SK-N-MC (cell line): ENCODE measurements at places on chromosomes 3 and 15.

- no peak for DNase-seq
Observed at GRCh38 chr3:67976663-67977062, 322.3 kb upstream of the SUCLG2 start.

GRCh38 chr3:100709842-100710260 lies 557 bp downstream of the TFG start:
- no peak for DNase-seq

DNA sequence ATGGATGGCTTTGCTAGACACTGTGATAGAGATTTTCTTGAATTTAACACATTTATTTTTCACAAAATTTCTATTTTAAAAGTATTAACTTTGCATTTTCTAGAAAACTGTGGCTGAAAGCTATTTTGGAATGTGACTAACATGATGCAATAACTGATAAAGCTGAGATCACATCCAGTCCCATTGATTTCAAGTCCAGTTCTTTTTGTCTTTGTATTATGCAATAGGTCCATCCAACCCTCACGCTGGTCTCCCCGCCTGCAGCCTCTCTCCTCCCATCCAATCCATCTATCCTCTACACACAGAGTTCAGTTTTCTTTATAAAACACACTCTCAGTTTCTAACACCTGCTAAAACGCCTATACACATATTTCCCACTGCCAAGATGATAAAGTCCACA lies 178.8 kb downstream of the CNTN3 start:
- DNase-seq, result no peak

- DNase-seq, result no peak
Observed at GRCh38 chr3:46724424-46724823, 6.8 kb upstream of the PRSS50 start.

- no peak for DNase-seq
Observed at GRCh38 chr3:140602781-140603180, 75.1 kb upstream of the TRIM42 start.

- no peak for DNase-seq
Observed at GRCh38 chr15:58551764-58552504, 120.1 kb downstream of the LIPC start.

GRCh38 chr3:147962408-147963164 lies 553.4 kb downstream of the ZIC1 start:
- DNase-seq, result no peak

DNA sequence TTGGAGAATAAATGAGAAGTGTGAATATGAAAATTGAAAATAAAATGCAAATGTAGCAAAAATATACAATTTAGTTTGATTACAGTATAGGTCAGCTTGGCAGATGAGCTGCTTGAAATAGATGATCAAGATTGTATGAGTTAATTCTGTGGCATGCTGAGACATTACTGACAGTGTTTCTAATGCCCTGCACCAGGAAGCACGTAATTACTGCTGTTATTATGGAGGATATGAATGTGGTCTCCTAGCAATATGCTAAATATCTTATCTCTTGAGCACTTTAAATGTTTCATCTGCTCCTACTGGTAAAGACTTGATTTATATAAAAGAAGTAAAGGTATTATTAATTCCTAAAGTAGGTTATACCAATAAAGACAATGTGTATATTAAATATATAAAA lies 1015.5 kb downstream of the PLOD2 start:
- peak; percentile 24 for DNase-seq

DNA sequence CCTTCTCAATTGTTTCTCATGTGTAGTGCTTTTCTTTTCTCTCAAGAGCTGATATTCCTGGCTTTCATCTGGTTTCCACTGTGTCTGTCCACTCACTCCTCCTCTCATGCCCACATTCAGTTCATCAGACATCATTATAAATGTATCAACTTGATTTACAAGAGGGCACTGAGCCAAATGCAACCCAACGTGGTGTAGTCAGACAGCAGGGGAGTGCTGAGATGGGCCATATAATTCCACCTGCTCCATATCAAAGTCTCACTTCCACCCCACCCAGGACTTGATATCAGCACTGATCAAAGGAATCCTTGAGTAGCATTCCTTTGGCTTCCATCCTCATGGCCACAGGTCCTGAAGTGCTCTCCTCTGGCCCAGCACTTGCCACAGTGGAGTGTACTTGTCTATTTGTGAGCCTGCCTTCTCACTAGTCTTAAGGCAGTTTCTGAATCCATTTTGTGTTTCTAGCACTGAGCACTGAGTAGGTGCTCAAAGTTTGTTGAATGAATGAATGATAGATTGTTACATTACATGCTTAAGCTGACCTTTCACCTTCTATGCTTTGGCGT lies 252.8 kb downstream of the CLSTN2 start:
- no peak for DNase-seq

- no peak for DNase-seq
Observed at GRCh38 chr15:89972085-89972484, 29.0 kb upstream of the ZNF710 start.

GRCh38 chr15:83129791-83130190 lies 22.3 kb downstream of the TM6SF1 start:
- DNase-seq, result no peak

- no peak for DNase-seq
Observed at GRCh38 chr15:90625037-90625436, 92.1 kb upstream of the BLM start.

GRCh38 chr3:72234391-72234790 lies 449.4 kb upstream of the PROK2 start:
- DNase-seq, result no peak

GRCh38 chr3:131402391-131403039 lies 20.9 kb downstream of the NUDT16 start:
- DNase-seq, result no peak

DNA sequence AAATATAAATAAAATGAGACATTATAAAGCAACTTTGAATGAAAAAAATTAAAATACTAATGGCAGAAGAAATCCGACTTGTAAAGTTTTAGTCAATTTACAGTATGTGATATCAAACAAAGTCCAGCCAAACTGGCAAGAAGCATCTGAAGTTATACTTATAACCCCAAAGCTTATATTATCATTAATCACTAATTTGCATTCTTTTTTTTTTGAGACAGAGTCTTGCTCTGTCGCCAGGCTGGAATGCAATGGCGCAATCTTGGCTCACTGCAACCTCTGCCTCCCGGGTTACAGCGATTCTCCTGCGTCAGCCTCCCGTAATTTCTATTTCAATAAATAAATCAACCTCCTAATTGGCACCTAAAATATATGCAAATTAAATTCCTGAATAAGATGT lies 80.1 kb downstream of the AQR start:
- DNase-seq, result no peak

GRCh38 chr15:83208367-83208661 lies 691 bp upstream of the HDGFL3 start:
- DNase-seq, result no peak

GRCh38 chr3:190384309-190384756 lies 3.6 kb upstream of the CLDN16 start:
- no peak for DNase-seq

GRCh38 chr3:125129512-125129997 lies 73.8 kb upstream of the HEG1 start:
- DNase-seq, result no peak

DNA sequence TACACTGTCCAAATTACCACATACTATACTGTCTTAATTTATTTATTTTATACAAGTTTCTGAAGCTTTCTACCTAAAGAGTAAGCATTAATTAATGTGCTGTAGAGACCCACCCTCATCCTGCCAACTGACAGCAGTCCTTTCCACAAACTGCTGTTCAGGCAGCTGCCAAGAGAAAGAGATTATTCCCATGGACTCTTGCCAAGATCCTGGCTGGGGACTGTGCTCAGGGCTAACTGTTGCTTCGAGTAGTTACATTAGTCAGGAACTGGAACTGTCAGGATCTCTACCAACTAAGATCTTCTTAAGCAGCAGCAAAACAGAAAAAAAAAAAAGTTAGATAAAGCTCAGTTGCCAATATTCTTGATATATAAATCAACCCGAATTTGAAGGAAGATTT lies 398.8 kb downstream of the MECOM start:
- peak; percentile 68 for DNase-seq

- DNase-seq, result no peak
Observed at GRCh38 chr15:64249406-64249805, 86.6 kb upstream of the PPIB start.

GRCh38 chr3:73576999-73577461 lies 47.7 kb downstream of the PDZRN3 start:
- DNase-seq, result no peak

DNA sequence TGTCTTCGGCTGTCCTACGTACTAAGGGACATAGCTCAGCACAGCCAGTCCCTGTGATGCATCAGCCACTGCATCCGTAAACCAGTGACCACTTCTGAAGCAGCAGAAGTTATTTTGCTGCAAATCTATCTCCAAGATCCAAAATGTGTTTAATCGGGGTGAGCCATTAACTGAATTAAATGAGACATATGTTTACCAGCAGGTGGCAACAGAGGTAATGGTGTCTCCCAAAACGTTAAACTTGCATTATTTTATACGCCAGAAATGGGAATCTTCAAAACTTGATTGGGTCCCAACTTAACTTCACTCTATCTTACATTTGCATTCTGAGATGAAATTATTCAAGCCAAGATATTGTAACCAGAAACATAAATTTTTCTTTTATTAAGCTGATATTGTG lies 75.3 kb upstream of the BOC start:
- no peak for DNase-seq

- no peak for DNase-seq
Observed at GRCh38 chr15:56534728-56535127, 69.8 kb upstream of the MNS1 start.

DNA sequence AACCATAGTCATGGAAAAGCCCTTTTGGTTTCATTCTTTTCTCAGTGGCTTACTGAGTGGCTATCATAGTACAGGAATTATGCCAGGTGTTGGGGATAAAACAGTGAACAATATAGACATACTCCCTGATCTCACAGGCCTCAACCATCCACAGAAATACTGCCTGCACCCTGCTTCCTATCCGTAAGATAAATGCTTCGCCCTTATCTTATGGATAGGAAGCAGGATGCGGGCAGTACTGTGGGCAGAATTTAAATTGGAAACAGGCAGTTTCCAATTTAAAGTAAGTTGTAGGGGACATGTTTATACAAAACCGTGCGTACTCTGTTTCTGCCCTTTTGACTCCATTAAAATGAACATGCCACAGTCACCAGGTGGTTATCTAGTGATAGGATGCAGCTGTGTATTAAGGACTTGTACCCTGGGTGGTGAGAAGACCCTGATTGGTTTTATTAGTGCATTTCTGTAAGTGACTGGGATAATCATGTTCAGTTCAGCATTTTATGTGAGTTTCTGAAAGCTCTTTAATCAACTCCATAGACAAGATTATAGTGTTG lies 141.8 kb upstream of the BHLHE40 start:
- DNase-seq, result no peak

- DNase-seq, result no peak
Observed at GRCh38 chr3:13702286-13702685, 153.4 kb downstream of the FBLN2 start.

GRCh38 chr3:172061724-172062184 lies 22.4 kb downstream of the FNDC3B start:
- no peak for DNase-seq

- peak; percentile 22 for DNase-seq
Observed at GRCh38 chr3:112519424-112520001, 20.2 kb upstream of the BTLA start.

DNA sequence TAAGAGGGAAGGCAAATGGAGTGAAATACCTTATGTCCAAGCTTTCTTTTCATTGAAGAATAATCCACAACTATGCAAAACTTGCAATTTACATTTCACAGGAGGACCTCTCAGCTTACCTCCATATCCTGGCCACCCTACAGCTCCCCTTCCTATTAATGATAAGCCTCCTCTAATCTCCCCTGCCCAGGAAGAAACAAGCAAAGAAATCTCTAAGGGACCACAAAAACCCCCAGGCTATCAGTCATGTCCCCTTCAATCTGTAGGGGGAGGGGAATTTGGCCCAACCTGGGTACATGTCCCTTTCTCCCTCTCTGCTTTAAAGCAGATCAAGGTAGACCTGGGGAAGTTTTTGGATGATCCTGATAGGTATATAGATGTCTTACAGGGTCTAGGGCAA lies 11.0 kb upstream of the OSBPL11 start:
- DNase-seq, result no peak

DNA sequence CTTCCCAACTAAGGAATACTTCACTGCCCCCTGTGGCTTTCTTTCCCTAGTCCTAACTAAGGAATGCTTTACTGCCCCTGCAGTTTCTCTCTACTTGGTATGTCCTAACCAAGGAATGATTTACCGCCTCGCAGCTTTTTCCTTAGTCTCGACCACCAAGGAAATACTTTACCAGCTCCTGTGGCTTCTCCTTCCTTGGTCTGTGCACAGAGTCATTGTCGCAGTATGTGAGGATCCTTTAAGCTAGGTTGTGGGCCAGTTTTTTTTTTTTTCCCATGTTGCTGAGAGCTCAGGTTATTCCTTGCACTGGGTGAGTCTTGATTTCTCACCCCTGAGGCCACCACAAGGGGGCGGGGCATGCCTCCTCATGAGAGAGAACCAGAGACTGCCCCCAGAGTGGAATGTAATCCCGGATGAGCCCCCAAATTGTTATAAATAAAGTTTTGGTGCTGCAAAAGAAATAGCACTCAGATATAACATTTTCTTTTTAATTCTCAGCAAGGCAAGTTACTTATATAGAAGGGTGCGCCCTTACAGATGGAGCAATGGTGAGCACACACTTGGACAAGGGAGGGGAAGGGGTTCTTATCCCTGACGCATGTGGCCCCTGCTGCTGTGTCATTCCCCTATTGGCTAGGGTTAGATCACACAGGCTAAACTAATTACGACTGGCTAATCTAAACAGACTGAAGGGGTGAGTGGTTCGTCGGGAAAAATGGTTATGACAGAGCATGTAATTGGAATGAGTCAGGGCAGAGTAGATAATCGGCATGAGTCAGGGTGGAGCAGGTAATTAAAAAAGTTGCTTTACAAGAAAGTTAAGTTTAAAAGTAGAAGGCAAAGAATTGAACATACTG lies 27.0 kb downstream of the NDUFB4 start:
- no peak for DNase-seq

DNA sequence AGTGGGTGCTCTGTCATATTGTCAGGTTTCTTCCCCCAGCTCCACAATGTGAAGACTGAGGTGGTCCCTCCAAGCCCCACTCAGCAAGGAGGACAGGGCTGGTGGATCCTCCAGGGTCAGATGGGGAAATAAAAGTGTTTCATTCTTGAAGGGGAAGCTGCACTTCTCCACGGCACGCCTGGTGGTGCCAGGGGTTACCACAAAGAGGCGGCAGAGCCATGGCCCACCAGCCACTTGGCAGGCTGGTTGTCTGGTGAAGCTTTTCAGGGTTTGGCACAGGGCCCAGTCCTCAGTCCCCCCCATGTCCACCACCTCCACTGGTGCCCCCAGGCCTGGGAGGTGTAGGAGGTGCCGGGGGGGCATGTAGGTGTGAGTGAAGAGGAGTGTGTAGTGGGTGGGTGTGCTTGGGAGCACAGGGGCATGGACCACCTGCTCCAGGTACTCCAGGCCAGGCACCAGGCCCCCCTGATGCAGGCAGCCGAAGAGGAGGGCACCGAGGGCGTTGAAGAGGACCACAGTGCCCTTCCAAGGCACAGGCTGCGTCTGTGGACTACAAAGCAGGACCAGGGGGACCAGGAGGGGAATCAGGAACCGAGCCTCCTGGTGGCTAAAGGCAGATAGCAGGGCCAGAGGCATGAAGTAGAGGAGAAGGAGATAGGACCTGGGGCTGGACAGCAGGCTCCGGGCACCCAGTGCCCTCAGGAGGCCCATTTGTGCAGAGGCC lies 5.0 kb upstream of the NCBP2 start:
- DNase-seq, result no peak
